ENCODE measurements at places on chromosomes 5 and 9.

DNA sequence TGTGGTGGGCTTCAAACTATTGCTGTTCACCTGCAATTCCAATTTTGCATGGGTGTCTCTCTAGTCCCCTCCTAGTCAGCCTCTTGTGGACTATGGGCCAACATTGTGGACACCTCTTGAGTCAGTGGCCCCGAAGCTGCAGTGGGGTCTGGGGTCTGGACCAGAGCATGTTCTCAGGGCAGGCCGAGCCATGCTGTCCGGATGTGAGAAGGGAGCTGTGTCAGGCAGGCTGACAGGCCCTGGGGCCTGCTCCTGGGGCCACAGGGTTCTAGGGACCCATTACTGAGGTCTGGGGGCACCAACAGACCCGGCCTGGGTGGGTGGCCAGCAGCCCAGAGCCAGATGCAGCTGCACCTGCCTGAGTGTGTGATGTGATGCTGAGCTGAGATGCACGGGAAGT is 16.5 kb upstream of the IRX4 start:
- no peak for DNase-seq

GRCh38 chr9:1200847-1201251 is 150.7 kb downstream of the DMRT2 start:
- DNase-seq = peak; percentile 85

- DNase-seq = no peak
Observed at GRCh38 chr5:57568136-57568535, 85.5 kb upstream of the ACTBL2 start.

GRCh38 chr5:154713615-154714125 is 41.5 kb upstream of the LARP1 start:
- no peak for DNase-seq

DNA sequence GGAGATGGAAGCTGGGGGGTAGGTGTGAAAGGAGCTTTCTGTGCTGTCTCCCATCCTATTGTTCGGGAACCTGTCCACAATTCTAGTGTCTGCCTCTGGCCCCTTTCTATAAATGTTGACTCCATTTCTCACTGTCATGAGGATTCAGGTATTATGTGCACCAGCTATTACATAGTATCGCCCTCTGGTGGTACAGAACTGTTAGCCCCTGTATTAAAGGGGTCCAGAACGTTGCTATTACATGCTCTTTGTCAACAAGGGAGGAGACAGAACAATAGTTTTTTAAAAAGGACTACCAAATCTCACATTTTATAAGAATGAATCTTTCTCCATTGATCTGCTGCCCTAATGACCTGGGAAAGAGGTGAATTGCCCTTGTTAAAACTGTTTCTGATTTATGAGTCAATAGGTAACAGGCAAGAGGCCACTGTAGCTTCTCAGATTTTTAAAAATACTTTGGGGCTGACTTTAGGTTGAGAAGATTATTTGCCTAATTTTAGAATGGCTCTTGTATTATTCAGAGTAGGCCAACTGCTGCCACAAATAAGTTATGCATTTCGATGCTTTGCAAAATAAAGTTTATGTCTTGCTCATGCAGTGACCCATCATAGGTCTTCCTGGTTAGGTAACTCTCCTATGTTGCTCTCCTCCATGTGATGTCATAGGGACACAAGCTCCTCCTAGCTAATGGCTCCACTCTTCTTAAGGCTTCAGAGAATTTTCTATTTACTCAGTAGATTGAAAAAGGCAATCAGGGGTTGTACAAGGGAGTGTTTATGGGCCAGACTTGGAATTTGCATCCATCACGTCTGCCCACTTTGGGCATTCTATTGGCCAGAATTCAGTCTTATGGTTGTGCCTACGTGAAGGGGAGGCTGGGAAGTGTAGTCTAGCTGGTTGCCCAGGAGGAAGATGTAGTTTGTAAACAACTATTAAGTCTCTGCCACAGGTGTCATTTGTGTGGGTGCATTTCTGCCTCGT is 20.8 kb downstream of the DCANP1 start:
- peak; percentile 59 for DNase-seq

GRCh38 chr9:1267141-1267570 is 217.0 kb downstream of the DMRT2 start:
- peak; percentile 23 for DNase-seq
